ENCODE measurements at places on chromosomes 5 and 9. TPM values are rescaled to one million over a fixed set of nuclear protein-coding genes. Genes with fewer than 3 reads are reported as not detected.

The TTC39B gene
- 5.4 TPM for total RNA-seq

- no peak for DNase-seq
These were observed 16.7 kb downstream of the TJP2 start for GRCh38 chr9:69190863-69191181.

The CER1 gene
- not detected for total RNA-seq

DNA sequence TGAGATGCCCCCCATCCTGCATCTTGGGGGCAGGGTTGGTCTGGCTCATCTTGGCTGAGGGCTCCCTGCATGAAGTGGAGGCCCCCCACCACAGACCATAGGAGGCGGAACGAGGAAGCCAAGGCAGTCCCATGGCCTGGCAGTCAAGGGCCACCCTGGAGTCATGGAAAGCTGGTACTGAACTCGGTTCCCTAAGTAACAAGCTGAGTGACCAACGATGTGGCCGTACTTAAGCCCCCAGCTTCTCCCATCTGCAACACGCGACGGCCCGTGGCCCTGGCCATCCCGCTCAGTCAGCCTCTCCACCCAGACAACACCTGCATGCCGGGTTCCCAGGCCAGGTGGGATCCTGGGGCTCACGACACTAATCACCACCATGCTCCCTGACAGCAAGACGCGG lies 17.1 kb downstream of the BRD3 start:
- no peak for DNase-seq

All from HFFc6 (cell line).